ENCODE measurements at places on chromosomes 5 and 9. TPM values are rescaled to one million over a fixed set of nuclear protein-coding genes. Genes with fewer than 3 reads are reported as not detected.

- peak; percentile 50 for DNase-seq
These were observed 18.7 kb upstream of the RHOBTB3 start for GRCh38 chr5:95712347-95712958.

ERAP2 gene
- 1.1 TPM for total RNA-seq

DNA sequence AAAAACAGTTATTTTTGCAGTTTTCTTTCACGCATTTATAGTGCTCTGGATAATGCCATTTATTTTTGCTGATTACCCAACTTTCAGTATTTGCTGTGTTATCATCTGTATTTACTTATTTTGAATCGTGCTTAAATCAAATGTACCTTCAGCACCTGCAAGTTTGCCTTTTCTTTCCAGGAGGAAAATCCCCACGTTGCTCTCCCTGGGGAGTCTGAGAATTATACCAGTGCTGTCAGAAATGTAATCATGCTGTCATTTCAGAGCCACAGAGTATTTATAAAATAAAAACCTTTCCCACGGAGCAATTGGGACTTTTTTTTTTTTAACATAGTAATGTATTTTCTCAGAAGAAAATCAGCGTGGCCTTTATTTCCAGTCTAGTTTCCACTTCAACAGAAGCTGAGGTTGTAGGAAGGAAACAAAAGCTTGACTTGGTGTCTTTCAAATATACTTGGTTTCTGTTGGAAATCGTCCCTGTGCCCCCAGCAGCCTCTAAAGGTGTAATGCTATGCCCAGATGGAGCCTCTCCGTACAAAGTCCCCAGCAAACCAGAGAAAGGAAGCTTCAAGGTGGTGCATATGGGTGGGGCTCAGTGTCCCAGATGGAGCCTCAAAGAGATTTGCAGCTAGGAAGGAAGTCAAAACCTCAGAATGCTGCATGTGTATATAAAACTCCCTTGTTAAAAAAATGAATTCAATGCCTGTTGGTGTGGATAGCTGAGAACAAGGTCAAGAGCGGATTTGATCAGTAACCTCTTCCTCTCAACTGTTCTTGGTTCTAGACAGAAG is 2.1 kb downstream of the GPR150 start:
- no peak for DNase-seq

DNA sequence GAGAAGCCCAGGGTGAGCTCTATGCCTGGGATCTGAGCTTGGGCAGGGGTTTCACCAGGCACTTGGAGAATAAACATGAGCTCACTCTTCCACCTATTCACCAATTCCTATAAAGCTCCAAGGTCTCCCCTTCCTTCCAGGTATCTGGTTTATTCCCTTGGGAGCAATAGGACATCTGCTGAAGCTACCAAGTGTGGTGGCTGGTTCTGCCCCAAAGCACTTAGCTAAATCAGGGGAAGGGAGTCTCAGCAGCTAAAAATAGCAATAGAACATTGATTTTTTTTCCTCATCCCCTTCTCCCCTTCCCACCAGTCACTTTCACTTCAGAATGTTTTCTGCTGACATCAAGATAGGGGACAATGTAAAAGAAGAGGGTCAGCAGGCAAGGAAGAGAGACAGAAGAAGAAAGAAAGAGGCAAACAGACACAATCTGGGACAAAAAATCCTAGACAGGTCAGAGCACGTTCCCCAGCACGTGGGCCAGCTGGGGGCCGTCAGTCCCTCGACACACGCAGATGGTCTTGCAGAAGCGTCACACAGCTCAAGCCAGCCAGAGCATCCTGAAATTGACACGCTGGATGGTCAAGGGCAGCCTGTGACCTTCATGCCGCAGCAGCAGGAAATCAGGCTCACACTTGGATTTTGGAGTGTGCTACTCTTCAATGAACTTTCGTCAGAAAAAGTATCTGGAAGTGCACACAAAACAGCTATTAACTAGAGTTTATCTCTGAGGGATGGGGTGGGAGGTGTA is 176.0 kb downstream of the ZNF608 start:
- DNase-seq = no peak

SLC6A3 gene
- total RNA-seq = not detected

SNX24 gene
- 13.8 TPM for total RNA-seq

DNA sequence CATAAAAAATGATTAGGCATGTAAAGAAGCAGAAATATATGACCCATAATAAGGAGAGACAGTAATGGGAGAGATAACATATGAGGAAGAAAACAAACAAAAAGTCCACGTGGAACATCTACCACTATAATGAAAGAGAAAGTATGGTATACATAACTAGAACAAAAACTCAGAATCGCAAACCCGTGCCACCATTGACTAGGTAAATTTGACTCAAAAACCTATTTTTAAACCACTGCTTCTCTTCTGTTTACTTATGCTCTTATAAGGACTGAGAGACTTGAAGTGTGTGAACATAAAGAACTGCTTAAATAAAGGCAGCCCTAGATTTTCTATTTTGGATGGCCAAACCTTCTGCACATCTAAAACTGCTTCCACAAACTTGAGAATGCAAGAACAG is 330.7 kb downstream of the CAAP1 start:
- no peak for DNase-seq

CCDC183 gene
- 0.31 TPM for total RNA-seq

DNA sequence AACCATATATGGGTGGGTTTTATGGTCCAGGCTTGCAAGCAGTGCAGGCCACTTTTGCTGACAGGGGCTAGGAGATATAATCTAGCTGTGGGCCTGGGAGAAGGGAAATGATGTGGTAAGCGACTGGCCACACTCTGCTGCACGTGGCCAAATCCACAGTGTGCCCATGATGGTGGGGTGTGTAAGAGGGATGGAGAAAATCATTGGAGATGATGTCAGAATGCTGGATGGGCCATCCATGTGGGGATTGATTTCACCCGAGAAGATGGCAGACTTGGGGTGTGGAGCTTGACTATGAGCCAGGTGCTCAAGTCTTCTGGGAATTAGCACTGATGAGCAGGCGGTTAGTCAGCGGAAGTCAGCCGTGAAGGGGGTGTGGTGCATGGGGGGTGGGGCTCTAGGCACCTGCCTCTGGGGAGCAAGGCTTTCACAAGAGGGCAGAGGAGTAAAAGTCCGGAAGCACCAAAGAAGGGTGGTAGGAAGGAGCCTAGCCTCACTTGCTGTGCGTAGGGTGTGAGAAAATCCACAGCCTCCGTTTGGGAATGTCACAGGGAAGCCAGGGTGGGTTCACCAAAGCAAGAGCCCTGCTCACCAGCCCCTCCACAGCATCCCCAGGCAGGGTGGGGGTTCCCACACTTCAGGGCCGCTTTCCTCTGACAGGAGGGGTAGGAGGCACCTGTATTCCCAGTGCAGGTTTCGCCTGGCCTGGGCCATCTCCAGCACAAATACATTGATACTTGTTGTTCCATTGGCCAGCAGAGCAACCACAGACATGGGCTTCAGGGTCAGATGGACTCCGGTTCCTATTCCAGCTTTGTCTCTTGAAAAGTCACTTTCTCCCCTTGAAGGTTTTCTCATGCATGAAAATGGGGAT is 44.5 kb upstream of the ANGPTL2 start:
- DNase-seq = no peak

IL9 gene
- not detected for total RNA-seq

PCDHB5 gene
- 0.85 TPM for total RNA-seq

- no peak for DNase-seq
These were observed 20.3 kb downstream of the QSOX2 start for GRCh38 chr9:136225366-136225747.

DNA sequence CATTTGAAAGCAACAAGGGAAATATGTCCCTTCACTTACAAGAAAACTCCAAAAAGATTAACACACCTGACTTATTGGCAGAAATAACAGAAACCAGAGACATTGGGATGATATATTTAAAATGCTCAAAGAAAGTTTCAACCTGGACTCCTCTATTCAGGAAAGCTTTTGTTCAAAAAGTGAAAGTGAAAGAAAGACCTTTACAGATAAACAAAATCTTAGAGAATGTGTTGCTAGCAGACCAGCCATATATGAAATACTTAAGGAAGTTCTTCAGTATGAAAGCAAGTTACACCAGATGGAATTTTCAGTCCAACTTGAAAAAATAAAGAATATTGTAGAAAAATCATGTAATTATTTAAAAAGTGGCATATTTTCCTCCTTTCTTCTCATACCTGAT is 1075.1 kb downstream of the NR2F1-AS1 start:
- no peak for DNase-seq

DNA sequence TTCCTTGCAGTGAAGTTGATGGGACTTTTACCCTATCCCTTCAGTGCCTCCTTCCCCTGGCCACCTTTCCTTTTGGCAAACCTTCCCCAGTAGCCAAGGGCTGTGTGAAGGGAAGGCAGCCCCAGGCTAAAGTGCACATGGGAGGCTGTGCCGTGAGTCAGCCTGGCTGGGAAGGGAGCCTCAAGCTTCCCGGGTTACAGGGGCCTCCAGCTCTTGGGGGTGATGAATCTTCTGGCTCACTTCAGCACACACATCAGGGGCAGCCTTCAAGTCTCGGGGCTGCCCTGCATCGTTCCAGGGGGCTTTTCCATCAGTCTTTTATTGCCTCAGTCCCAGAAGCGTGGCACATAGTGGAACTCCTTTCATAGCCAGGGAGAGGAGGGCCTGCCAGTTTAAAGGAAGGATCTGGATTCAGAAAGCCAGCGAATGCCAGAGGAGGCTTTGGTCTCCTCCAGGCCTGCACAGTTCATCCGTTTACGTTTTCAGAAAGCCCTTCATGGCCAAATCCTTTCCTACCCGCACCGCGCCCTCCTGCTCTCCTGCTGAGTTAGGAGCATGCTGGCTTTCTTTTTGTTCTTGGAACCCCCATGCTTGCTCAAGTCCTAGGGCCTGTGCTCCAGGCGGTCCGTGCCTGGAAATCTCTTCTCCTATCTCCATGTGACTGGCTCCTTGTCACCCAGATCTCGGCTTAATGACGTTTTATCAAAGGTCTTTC is 134.8 kb upstream of the KLF4 start:
- DNase-seq = no peak

GRCh38 chr5:144247131-144247530 is 76.5 kb downstream of the KCTD16 start:
- DNase-seq = no peak

DNA sequence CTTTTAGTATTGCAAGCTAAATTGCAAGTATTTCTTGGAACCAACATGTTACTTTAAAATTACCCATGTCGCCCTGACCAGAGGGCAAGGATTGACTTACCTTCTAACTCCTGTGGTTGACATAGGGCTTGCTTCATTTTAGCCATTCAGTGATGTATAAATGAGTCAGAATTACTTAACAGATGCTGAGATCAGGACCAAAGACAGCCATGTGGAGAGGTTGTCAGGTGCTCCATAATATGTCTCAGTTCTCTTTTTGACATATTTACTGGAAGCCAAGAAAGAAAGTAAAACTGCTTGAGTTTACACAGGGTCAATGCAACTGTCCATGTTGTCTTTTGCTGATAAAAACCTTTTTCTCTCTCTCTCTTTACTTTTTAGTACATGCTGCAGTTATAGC is 33.2 kb downstream of the F2RL2 start:
- no peak for DNase-seq

- DNase-seq = peak; percentile 13
These were observed 97.5 kb upstream of the ARAP3 start for GRCh38 chr5:141779503-141779973.

SPINK7 gene
- total RNA-seq = not detected

DNA sequence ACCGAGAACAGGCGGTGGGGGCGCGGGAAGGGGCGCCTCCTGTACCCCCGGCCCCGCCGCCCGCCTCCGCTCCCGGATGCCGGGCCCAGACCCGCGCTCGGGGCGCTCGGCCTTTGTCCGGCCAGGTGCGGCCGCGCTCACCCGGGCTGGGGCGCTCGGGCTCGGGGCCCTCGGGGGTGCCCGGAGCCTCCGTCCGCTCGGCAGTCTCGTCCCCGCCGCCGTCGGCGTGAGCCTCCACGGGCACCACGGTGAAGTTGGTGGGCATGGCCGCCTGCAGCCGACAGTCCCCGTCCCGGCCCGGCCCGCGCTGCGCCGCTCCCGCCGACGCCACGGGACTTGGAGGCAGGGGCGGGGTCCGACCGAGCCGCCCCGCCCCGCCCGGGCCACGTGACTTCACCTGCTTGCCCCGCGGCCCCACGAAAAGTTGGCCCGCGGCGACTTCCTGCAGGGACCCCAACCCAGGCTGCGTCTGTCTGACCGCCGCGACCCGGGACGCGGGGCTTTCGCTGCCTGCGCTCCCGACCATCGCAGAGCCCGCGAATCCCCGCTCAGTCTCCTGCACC is at the start of gene SLC12A7:
Gene SLC12A7 (minus strand): TSS at position 337 of the 563 bp plus-strand sequence. CDS start 72 bp downstream, at position 265.
- no peak for DNase-seq

DNA sequence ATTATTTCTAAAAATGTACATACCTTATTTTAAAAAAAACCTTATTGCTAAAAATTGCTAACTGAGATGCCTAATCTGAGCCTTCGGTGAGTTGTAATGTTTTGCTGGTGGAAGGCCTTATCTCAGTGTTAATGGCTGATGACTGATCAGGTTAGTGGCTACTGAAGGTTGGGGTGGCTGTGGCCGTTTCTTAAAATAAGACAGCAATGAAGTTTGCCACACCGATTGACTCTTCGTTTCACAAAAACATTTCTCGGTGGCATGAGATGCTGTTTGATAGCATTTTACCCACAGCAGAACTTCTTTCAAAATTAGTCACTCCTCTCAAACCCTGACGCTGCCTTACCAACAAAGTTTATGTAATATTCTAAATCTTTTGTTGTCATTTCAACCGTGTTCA is 14.7 kb downstream of the CENPK start:
- no peak for DNase-seq

DNA sequence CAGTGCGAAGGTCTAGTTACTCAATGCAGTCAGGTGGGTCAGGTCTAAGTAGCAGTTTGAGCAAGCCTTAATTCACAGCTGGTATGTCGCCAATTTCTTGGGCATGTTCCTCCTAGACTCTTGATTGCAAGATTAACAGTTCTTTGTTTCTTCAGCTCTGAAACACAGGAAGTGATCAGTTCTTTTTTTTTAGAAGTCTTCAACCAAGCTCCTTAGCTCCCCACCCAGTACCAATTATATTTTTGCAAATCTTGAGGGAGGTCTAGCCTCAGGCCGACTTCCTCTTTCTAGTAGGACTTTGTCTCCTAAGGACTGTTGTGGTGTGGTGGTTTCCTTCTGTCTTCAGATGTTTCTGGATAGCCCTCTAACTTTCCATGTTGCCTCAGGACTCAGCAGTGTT is 2054.2 kb downstream of the MAT2B start:
- DNase-seq = no peak

DNA sequence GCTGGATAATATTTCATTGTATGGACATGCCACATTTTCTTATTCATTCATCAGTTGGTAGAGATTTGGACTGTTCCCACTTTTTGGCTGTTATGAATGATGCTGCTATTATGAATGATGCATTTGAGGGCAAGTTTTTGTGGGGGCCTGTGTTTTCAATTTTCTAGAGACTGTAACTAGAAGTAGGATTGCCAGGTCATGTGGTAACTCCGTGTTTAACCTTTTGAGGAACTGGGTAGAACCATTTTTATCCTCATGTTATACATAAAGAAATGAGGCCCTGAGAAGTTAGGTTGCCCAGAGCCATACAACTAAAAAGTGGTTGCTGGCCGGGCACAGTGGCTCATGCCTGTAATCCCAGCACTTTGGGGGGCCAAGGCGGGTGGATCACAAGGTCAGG is 22.4 kb upstream of the STRBP start:
- DNase-seq = no peak

All from gastrocnemius medialis (tissue), 4 donors.